Endodermal cell (in vitro differentiated cells): ENCODE measurements at places on chromosomes 1 and 21. TPM values are rescaled to one million over a fixed set of nuclear protein-coding genes. Genes with fewer than 3 reads are reported as not detected.
A peak's percentile ranks its signal among the peaks of the same experiment; 100 is the strongest.

CHI3L1 gene
- 0.63 and 1.1 TPM in 2 replicates for total RNA-seq

GRCh38 chr21:14862794-14863720, 201.7 kb downstream of the NRIP1 start:
- H3K27ac ChIP-seq: no peak overlapping the region
- H3K27me3 ChIP-seq: no peaks in the 10 kb centered on the region
- no peak overlapping the region for H3K4me3 ChIP-seq
- H3K36me3 ChIP-seq: no peaks in the 10 kb centered on the region

DNA sequence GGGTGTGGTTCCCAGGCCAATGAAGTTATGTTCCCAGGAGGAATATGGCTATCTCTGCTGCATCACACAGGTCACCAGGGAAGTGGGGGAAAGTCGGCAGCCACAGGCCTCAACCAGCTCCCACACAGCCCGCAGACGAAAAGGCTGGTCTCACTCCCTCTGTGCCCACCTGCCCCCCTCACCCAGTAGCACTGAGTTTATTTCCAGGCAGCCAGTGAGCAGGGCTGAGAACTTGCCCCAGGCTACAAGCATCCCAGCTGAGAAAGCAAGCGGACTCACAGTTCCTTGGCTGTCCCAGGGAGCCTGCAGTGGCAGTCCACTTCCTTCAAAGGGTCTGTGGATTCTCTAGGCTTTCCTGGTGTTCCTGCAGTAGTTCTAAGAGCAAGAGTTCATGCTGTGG, 68.9 kb downstream of the SLC5A9 start:
- no peak overlapping the region for H3K27ac ChIP-seq
- H3K4me1 ChIP-seq: no peaks in the 10 kb centered on the region
- H3K36me3 ChIP-seq: no peaks in the 10 kb centered on the region

- H3K27me3 ChIP-seq: no peaks in the 10 kb centered on the region
- DNase-seq: no peak
- no peaks in the 10 kb centered on the region for H3K4me1 ChIP-seq
- no peak overlapping the region for H3K27ac ChIP-seq
Observed at GRCh38 chr1:241838897-241839296, 9.1 kb upstream of the EXO1 start.

DNA sequence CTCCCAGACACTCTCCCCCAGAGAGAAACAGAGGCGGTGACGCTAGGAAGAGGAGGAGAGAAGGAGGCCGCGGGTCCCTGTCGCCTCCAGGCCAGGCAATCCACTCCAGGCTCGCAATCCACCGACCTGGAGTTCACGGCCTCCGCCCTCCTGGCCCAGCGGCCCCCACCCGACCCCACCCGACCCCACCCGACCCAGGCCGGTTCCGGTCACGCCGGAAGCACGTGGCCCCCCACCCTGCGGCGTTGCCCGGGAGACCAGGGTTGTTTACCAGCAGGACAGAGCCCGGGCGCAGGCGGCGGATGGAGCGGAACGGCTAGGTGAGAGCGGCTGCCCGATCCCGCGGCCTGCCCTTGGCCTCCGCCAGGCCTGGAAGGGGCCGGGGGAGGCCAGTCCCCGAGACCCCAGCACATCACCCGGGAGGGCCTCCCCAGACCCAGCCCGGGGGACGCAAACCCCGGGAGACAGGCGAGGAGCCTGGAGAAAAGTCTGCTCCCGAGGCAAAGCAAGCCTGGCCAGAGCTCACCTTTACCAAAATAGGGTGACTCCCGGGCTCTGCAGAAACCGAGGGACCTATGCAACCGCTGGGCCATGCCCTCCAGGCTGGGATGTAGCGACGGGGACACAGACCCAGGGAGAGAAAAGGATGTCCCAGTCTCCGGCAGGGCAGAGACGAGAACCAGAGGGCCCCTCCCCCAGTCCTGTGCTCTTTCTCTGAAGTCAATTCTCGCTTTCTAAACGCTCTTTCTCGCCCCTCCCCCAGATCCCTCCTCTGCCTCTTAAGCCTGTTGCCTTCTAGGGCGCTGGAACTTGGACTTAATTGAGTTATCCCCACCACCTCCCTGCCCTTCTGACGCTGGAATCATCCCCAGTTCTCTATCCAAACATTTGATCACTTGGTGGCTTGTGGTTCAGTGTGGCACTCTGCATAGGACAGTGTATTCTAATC, at the start of the genes PLA2G2C and UBXN10:
Gene PLA2G2C (minus strand): TSS at position 685 of the 949 bp plus-strand sequence. CDS start 9,155 bp downstream, outside the sequence.
Gene UBXN10 (plus strand): TSS at position 263 of the 949 bp plus-strand sequence. CDS start 4,466 bp downstream, outside the sequence.
- H3K27me3 ChIP-seq: peaks cover 6% of the 10 kb centered on the region
- no peaks in the 10 kb centered on the region for H3K36me3 ChIP-seq
- peak; percentile 89 for DNase-seq
- H3K4me3 ChIP-seq: peak within 1 kb of the TSS; percentile 83
- peaks cover 14% of the 10 kb centered on the region for H3K4me1 ChIP-seq

- H3K27ac ChIP-seq: no peak overlapping the region
- DNase-seq: peak; percentile 75
- peak overlapping the region; percentile 92 for H3K4me3 ChIP-seq
Observed at GRCh38 chr1:223712850-223713474, 623 bp downstream of the CAPN2 start.

TCHH gene
- 0.04 to 0.09 TPM in 2 of 3 replicates, not detected in the other for total RNA-seq

DNA sequence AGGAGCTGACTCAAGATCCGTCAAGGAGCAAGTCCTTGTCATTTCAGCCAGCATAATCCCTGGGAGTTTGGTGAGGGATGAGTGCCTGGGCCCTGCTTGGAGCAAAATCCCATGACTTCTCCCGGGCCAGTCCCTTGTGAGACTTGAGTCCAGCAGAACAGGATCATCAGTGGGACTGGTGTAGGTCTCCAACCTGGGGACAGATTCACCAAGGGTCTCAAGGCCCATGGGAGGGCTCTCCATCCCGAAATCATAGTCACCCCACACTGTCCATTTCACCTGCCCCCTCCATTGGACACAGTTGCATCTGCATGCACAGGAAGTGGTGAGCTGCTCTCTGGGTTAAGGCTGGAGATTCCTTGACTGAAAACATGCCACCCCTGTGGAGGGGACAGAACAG, 178.2 kb downstream of the FOXD2 start:
- peaks cover 8% of the 10 kb centered on the region for H3K27me3 ChIP-seq
- DNase-seq: peak; percentile 26
- no peaks in the 10 kb centered on the region for H3K36me3 ChIP-seq
- no peaks in the 10 kb centered on the region for H3K4me1 ChIP-seq

GRCh38 chr1:10724052-10724494, 72.4 kb downstream of the CASZ1 start:
- H3K27me3 ChIP-seq: no peaks in the 10 kb centered on the region
- no peak for DNase-seq
- H3K4me3 ChIP-seq: no peak overlapping the region
- no peaks in the 10 kb centered on the region for H3K4me1 ChIP-seq
- H3K36me3 ChIP-seq: no peaks in the 10 kb centered on the region

DNA sequence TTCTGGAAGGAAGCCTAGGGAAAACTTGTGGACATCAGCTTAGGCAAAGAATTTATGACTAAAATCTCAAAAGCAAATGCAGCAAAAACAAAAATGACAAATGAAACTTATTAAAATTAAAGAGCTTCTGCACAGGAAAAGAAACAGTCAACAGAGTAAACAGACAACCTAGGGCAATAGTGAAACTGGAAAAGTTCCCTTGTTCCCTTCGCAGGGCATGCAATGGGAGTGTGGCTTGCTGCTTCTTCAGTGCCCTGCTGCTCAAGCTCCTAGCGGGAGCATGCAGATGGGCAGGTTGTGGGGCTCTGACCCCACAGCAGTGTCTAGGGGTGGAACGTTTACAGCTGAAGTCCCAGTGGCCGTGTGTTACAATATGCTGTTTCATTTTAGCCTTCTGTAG, 1797.4 kb downstream of the NCAM2 start:
- H3K27ac ChIP-seq: no peak overlapping the region
- H3K4me1 ChIP-seq: no peaks in the 10 kb centered on the region
- H3K36me3 ChIP-seq: no peaks in the 10 kb centered on the region
- H3K27me3 ChIP-seq: no peaks in the 10 kb centered on the region

BNIPL gene
- total RNA-seq: 0.45 to 2.9 TPM (median 0.90 TPM) in 3 replicates

- no peaks in the 10 kb centered on the region for H3K27me3 ChIP-seq
- H3K27ac ChIP-seq: no peak overlapping the region
- peak; percentile 78 for DNase-seq
- H3K4me1 ChIP-seq: no peaks in the 10 kb centered on the region
- no peaks in the 10 kb centered on the region for H3K36me3 ChIP-seq
- H3K4me3 ChIP-seq: no peak overlapping the region
Observed at GRCh38 chr21:42429856-42430255, 26.2 kb downstream of the UBASH3A start.

GRCh38 chr1:193431265-193431977, 245.0 kb upstream of the B3GALT2 start:
- H3K27ac ChIP-seq: no peak overlapping the region
- no peaks in the 10 kb centered on the region for H3K27me3 ChIP-seq
- no peak overlapping the region for H3K4me3 ChIP-seq
- no peaks in the 10 kb centered on the region for H3K36me3 ChIP-seq

DNA sequence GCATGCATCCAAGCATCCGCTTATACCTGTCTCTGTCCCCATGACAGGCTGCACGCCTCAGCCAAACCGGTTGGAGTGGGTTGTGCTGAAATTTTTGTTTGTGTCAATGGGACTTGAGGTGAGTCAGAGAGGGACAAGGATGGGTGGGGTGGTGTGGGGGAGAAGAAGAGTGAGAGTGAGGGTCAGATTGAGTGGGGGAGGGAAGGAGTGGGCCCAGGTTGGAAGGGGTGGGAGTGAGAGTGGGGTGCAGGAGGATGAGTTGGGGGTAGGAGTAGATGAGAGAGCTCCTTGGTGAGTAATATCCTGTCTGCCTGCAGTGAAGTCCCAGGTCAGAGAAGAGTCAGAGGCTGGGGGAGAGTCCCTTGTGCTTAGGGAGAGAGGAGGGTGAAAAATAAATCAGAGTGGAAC, 3.3 kb upstream of the NECTIN4 start:
- H3K36me3 ChIP-seq: no peaks in the 10 kb centered on the region
- no peak overlapping the region for H3K4me3 ChIP-seq
- peak; percentile 20 for DNase-seq
- no peak overlapping the region for H3K27ac ChIP-seq

- peaks cover 19% of the 10 kb centered on the region for H3K4me1 ChIP-seq
- peak; percentile 48 for DNase-seq
- H3K36me3 ChIP-seq: no peaks in the 10 kb centered on the region
- no peak overlapping the region for H3K4me3 ChIP-seq
Observed at GRCh38 chr1:154407198-154408091, 2.3 kb downstream of the IL6R start.

DNA sequence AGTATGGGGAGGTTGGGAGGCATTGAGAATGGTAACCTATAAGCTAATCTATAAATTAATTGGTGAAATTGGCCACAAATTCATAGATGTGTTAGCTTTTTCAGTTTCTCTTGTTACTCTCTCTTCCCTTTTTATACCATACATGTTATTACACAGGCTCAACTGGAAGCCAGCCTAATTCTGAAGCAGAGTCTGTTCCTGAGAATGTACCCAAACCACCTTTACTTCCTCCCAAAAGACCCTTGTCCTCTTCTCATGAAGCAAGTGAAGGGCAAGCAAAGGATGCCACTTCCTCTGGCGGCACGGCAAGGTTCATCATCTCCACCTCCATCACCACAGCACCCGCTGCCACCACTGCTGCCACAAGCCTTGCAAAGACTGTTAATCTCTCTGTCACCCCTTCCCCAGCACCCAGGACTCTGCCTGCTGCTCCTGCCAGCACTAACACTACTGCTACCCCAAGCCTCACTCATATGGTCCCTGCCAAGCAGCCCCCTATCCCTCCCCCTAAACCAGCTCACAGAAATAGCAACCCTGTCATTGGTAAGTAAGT, 39.5 kb upstream of the RCC1 start:
- no peak overlapping the region for H3K27ac ChIP-seq
- no peak overlapping the region for H3K4me3 ChIP-seq
- no peaks in the 10 kb centered on the region for H3K4me1 ChIP-seq
- DNase-seq: no peak
- H3K36me3 ChIP-seq: peaks cover 55% of the 10 kb centered on the region

DNA sequence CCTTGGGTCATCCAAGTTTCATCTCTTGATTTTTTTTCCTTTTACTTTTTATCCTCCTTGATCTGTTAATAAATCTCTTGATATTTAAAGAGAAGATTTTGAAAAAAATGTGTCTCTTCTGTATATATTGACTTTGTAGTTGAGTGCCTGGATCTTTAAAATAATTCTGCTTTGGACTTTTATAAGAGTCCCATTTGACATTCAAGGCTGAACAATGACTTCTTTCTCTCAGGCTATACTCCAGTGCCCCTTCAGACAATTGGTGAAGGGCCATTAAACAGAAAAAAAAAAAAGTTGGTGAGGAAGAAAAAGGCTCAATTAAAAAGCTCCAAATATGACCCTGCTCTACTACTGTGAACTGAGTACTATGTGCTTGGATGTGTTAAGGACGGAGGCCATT, 40.9 kb upstream of the CITED4 start:
- H3K27ac ChIP-seq: no peak overlapping the region
- no peaks in the 10 kb centered on the region for H3K27me3 ChIP-seq
- H3K4me3 ChIP-seq: no peak overlapping the region
- no peak for DNase-seq
- no peaks in the 10 kb centered on the region for H3K4me1 ChIP-seq
- no peaks in the 10 kb centered on the region for H3K36me3 ChIP-seq

DNA sequence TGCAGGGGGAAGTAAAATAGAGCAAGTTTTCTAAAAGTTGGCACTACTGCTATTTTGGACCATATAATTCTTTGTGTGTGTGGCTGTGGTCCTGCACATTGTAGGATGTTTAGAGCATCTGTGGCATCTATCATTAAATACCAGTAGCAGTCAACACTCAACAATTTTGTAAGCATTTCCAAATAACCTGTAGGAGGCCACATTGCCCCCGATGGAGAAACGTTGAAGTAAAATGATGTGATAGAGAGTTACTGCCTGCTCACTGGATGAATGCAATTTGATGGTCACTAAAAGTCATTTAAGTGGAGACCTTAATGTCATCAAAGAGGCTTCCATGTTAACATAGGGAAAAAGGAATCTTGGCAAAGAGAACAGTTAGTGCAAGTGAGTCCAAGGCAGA, 560.8 kb downstream of the NEGR1 start:
- no peaks in the 10 kb centered on the region for H3K27me3 ChIP-seq
- DNase-seq: no peak
- no peak overlapping the region for H3K4me3 ChIP-seq
- H3K36me3 ChIP-seq: no peaks in the 10 kb centered on the region
- no peaks in the 10 kb centered on the region for H3K4me1 ChIP-seq

GRCh38 chr1:12530462-12531178, 87.4 kb downstream of the DHRS3 start:
- no peaks in the 10 kb centered on the region for H3K36me3 ChIP-seq
- no peaks in the 10 kb centered on the region for H3K27me3 ChIP-seq
- H3K27ac ChIP-seq: no peak overlapping the region
- H3K4me1 ChIP-seq: peaks cover 8% of the 10 kb centered on the region
- no peak for DNase-seq

RHD gene
- not detected in 2 replicates for total RNA-seq
